Stimulated activated CD4-positive, alpha-beta T cell treated with anti-CD3 and anti-CD28 coated beads, TNF-alpha, amount 100 ng/mL, for 48 hours (primary cell): ENCODE measurements at places on chromosomes 11 and 22.

DNA sequence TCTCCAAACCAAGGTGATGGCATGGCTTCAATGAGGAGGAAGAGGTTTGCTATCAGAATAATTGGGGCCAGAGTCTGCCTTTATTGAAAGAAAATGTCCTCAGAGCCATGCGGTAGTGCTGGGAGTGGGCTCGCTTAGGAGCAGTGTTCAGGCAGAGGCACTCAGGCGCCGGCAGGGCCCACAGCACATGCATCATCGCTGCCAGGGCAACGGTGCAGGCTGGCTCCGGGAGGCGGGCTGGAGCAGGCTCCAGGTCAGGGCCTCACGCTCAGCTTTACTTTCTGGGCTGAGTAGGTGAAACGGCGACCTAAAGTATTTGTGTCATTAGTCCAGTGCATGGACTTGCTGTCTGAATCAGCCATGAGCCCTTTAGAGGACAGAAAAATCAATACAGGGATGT is 169.9 kb upstream of the CCDC90B start:
- no peak for DNase-seq

GRCh38 chr11:4084406-4085125 is 10.0 kb upstream of the RRM1 start:
- no peak for DNase-seq

- no peak for DNase-seq
Observed at GRCh38 chr11:20840341-20840740, 171.0 kb downstream of the NELL1 start.

DNA sequence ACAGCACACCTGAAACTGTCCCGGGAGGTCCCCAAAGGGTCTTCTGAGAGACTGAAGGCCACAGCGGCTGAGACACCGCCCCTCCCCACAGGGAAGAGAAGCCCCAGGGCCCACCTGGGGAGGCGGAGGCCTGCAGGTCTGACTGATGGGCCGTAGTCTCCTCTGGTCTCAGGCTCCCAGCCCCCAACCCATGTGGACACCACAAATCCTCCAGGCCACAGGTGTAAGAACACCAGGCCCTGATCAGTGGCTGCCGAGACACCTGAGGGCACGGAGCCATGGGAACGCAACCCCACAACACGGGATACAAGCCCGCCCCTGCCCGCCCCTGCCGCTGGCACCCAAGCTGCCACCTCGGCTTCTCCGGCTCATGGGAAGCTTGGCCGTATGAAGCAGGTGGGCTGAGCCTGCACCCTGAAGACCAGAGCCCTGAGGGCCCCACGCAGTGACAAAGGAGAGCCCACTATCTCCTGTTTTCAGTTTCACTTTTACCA is 46.3 kb downstream of the BRD1 start:
- DNase-seq = no peak

DNA sequence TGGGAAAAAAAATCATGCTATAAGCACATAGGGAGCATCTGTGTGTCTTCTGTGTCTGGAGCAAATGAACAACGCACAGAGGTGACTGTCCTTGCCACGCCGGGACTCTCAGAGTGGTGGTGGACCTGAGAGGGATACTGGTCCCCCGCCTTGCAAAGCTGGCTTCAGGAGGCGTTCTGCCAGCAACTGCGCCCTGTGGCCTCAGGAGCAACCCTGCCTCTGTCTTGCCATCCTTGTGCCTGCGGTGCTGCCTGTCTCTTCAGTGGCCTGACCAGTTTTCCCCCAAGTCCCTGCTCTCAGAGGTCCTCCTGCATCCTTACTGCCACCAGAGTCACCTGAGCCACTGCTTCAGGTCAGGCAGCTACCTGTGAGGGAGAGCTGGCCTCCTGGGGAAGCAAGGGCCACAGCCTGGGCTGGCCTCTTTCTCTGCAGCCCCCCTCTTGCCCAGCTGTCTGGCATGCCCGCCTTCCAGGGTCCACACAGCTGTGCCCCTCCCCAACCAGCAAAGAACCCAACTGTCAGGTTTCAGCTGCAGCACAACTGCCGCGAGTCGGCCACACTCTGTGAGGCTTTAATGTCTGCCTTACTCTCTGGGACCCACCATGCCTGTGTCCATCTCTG is 30.4 kb upstream of the YPEL1 start:
- no peak for DNase-seq

DNA sequence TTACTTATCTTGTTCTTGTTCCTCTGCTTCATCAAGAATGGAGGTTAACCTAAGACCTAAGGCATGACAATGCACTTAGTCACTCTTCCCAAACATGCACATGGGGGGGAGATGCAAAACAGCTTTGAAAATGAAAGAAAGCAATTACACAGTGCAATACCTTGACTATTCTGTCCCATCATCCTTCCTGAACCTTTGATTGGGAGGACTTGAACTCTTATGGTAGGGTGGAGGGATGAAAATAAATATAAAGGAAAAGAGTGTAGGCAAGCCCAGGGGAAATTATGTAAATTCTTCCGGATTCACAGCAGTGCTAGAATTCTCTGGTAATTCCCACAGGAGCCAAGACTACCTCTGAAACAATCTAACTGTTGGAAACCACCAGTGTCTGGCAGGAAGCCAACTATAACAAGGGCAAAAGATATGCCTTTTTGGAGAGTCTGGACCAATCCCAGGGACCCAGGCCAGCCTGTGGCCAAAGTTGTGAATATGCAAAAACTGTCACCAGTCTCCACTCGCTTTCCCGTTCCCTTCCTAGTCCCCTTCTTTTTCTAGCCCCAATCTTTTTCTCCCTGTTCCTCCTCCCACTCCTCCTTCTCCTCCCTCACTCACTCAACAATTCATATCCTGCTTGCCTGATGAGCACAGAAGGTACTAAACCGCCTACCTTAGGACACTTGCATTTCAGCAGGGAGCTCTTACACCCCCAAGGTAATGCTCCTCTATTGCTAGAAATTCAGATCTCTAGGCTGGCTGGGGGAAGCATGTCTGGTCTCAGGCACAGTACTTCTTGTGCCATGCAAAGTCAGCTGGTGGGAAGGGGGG is 2.5 kb upstream of the RCN1 start:
- DNase-seq = no peak

- no peak for DNase-seq
Observed at GRCh38 chr11:128603003-128603696, 15.8 kb upstream of the ETS1 start.

GRCh38 chr11:122115524-122116379 is at the start of gene BLID:
Gene BLID, minus strand, starts transcription at chr11:122116215. Its CDS starts 293 bp downstream, at chr11:122115922.
- DNase-seq = no peak

- no peak for DNase-seq
Observed at GRCh38 chr22:44355716-44356070, 42.9 kb upstream of the SHISAL1 start.

GRCh38 chr11:64297699-64298358 is 2.3 kb upstream of the CATSPERZ start:
- no peak for DNase-seq

GRCh38 chr22:29136782-29137700 is 64.2 kb downstream of the KREMEN1 start:
- no peak for DNase-seq

DNA sequence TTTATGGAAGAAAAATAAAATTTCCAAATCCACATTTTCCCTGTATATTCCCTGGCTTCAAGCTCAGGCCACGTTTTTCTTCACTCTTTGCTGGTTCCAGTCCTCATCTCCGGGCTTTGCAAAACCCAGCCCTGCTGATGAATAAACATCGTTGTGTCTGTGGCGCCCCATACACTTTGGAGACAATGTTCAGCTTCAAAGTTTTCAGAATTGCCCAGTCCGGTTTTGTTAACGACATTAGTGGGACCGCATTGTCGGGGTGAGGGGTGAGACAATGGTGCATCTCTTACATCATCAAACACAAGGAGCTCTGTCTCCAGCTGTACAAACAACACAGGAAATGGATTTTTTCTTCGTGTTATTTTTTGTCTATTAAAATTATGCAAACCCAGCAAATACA is 53.4 kb upstream of the HTATIP2 start:
- no peak for DNase-seq
